Type B pancreatic cell (in vitro differentiated cells): ENCODE measurements at places on chromosomes 4 and X. TPM values are rescaled to one million over a fixed set of nuclear protein-coding genes. Genes with fewer than 3 reads are reported as not detected.

- H3K27me3 ChIP-seq, result peaks cover 14% of the 10 kb centered on the region
- H3K4me1 ChIP-seq, result peaks cover 46% of the 10 kb centered on the region
- no peak overlapping the region for H3K27ac ChIP-seq
- no peak for DNase-seq
- no peak overlapping the region for H3K4me3 ChIP-seq
These were observed 103.1 kb downstream of the CHIC2 start for GRCh38 chr4:53961351-53961750.

The ANK2 gene
- total RNA-seq, result 18.6 and 27.7 TPM in 2 replicates

DNA sequence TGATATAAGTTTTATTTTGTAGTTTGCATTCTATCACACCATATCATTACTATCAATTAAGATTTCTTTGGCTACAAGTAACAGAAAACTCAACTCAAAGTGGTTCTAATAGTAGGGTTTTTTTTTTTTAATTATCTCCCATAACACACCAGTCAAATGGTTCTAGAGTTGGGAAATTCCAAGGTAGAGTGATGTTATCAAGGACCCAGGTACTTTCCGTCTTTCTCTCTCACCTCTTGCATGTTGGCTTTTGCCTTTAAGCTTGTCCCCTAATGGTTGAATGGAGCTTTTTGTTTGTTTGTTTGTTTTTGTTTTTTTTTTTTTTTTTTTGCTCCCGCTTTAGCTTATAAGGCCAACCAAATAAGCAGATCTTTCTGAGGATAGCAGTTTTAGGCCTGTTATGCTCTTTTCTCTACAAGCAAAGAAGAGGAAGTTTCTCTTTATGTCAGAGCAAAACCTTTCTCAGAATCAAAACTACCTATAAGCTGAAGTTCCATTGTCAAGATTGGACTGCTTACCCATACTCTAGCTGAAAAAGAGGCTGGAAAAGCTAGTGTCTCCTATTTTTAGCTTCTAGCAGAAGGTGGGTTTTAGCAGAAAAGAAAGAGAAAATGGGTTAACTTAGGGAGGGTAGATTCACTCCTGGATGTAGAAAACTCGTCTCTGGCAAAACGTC lies 177.5 kb downstream of the EDA start:
- H3K27ac ChIP-seq, result no peak overlapping the region
- no peak overlapping the region for H3K4me3 ChIP-seq
- H3K36me3 ChIP-seq, result no peaks in the 10 kb centered on the region
- H3K27me3 ChIP-seq, result no peaks in the 10 kb centered on the region

The EGF gene
- total RNA-seq, result 25.5 and 65.1 TPM in 2 replicates

- no peaks in the 10 kb centered on the region for H3K36me3 ChIP-seq
- H3K4me3 ChIP-seq, result no peak overlapping the region
- no peaks in the 10 kb centered on the region for H3K27me3 ChIP-seq
- no peak overlapping the region for H3K27ac ChIP-seq
- DNase-seq, result no peak
These were observed 36.5 kb downstream of the SLC7A11 start for GRCh38 chr4:138205531-138206233.

The MTTP gene
- total RNA-seq, result 16.0 and 54.4 TPM in 2 replicates

DNA sequence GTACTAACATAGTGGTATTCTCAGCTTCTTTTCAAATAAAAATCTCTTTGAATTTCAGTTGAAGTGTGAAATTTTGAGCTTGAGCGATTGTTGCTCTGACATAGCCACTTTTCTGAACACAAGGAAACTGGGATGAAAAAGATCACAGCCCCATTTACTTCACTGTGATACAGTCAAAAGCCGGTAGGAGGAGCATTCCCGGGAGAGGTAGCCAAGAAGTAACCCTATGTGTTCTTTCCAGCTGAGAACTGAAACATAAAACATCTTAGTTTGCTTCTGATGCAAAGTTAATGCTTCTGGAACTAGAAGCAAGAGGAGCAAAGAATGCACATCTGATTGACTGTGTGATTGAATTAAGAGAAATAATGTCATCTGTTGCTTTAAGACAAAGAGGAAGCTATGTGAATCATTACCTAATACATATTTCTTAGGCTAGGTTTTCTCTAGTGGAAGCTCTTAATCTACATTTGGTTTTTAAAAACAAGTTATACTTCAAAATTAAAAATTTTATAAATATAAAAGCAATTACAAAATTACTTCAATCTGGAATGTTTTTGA lies 88.3 kb upstream of the UNC5C start:
- H3K4me1 ChIP-seq, result peaks cover 14% of the 10 kb centered on the region
- H3K27ac ChIP-seq, result no peak overlapping the region
- peaks cover 5% of the 10 kb centered on the region for H3K27me3 ChIP-seq
- no peaks in the 10 kb centered on the region for H3K36me3 ChIP-seq
- no peak for DNase-seq
- H3K4me3 ChIP-seq, result no peak overlapping the region

- no peak for DNase-seq
- no peak overlapping the region for H3K27ac ChIP-seq
- no peaks in the 10 kb centered on the region for H3K36me3 ChIP-seq
These were observed 818.5 kb downstream of the FAM133A start for GRCh38 chrX:94492541-94492940.

The TXK gene
- total RNA-seq, result 1.3 and 2.2 TPM in 2 replicates
